ENCODE measurements at places on chromosomes 11 and 22.

DNA sequence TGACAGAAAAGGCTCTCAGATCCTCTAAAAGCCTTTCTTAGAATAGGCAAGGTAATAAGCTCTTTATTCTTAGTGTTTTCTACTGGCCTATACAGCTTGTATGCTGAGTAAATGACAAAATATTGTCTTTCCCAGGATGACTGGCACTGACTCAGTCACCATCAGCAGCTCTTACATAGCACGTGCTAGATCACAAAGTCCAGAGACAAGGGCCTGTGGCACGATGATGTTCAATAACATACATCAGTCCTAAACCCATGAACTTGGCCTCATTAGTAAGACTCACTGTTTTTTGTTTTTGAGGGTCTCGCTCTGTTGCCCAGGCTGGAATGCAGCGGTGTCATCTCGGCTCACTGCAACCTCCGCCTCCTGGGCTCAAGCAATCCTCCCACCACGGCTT lies 42.7 kb downstream of the CELF1 start:
- no peak for DNase-seq

DNA sequence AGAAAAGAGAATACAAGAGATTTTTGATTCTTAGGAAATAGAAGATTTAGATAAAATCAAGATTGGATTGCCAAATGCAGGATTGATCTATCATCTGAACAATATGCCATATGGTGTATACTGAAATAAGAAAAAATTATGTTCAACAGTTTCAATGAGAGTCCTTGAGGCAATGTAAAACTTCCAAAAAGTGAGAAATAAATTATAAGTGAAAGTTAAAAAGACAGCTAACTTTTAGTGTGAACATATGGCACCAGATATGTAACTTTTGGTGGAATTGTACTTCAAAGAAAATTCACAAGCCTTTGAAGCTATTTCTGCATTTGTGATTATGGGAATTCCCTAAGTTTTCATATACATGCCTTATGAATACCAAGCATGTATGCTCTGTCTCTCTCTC lies 200.5 kb upstream of the ANO3 start:
- no peak for DNase-seq

DNA sequence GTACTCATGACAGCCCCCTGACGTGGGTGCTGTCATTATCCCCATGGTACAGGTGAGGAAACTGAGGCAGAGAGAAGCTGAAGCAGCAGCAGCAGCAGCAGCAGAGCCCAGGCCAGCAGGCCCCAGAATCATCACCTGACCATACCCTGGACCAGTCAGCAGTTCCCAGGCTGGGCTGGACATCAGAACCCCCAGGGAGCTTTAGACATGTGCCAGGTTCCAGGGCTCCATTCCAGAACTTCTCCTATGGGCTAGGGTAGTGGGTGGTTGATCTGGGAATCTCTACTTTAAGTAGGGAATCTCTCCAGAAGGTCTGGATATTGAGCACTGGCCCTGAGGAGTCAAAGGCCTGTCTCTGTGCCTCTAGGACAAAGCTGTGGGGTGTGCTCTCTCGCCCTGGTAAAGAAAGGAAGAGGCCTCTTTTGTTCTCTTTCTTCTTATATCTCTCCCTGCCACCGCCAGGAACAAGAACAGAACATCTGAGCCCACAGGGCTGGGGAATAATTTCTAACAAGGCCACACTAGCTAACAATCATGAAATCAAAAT lies 26.6 kb downstream of the MAFF start:
- DNase-seq, result no peak

- DNase-seq, result no peak
Observed at GRCh38 chr11:75602951-75603350, 40.9 kb downstream of the SERPINH1 start.

DNA sequence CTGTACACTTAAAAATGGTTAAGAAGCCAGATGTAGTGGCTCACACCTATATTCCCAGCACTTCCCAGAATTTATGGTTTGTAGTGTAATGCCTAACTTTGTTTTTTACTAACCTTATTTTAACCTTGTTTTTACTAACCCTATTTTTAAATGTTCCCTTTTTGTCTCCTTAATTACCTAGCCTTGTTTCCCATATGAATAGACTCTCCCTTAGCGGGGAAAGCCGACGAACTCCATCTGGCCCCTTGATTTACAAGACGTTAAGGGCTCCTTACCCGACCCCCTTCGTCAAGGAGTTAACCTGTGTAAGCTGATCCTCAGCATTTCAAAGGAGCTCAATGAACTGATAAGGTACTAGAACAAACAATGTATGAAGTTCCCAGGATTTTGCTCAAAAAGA lies 17.1 kb downstream of the APOBEC3H start:
- DNase-seq, result no peak

GRCh38 chr22:38753948-38754750 lies 1.6 kb downstream of the SUN2 start:
- DNase-seq, result peak; percentile 47

DNA sequence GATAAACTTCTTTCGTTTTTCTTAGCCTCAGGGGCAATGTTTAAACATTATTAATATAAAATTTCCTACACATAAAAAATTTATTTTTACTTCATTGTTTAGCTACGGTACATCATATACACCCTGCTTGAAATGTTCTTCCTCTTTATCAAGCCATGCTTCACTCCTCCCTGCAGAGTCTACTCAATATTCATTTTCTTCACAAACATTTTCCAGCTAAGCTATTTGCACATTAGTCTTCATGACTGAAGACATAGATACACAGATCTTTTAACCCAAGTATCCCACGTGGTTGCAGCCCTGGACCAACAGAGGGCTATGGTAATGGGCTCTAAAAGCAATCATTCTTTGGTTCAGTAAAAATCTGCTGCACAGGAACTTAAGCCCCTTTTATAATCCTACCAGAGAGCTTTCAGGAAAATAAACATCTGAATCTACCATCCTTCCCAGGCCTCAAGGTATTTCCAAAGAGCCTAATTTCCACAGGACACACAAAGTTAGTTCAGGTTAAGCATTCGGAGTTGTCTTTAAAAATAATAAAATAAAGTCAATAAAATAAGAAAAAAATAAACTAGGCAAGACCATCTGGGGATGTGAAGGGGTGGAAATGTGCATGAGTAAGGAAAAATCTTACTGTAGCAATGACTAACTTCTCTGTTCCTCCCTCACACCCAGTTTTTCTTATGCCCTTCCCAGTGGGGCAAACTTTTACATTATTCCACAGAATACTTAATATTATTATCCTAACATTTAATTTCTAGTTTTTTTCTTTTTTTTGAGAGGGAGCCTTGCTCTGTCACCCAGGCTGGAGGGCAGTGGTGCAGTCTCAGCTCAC lies 21.6 kb upstream of the OR6X1 start:
- no peak for DNase-seq

Measured in HuH-7.5 (cell line).